ENCODE measurements at places on chromosomes 2 and 18. TPM values are rescaled to one million over a fixed set of nuclear protein-coding genes. Genes with fewer than 3 reads are reported as not detected.

DNA sequence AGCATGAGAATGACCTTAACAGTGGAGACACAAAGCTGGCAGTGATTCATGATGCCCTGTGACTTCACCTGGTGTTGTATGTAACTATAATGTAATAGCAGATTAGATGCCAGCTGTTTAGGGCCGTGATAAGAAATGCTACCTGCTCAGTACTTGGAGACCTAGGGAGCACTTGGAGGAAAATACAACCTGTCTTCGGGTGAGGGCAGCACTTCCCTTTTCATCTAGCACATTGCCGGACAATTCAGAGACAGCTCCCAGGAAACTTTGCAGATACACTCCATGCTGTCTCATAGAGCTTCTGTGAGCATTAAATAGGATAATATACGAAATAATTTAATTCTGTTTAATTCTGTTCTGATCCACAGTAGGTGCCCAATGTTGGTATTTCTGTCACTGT lies 668.5 kb downstream of the TSN start:
- H3K4me1 ChIP-seq: peaks cover 5% of the 10 kb centered on the region
- no peak for DNase-seq
- H3K4me3 ChIP-seq: no peak overlapping the region
- no peaks in the 10 kb centered on the region for H3K36me3 ChIP-seq

- no peaks in the 10 kb centered on the region for H3K4me1 ChIP-seq
- H3K27me3 ChIP-seq: no peaks in the 10 kb centered on the region
- no peaks in the 10 kb centered on the region for H3K36me3 ChIP-seq
- DNase-seq: no peak
- no peak overlapping the region for H3K27ac ChIP-seq
Measured at GRCh38 chr2:134027980-134028379, 225.9 kb upstream of the MGAT5 start.

- H3K27ac ChIP-seq: peak overlapping the region; percentile 94
- no peaks in the 10 kb centered on the region for H3K36me3 ChIP-seq
- no peaks in the 10 kb centered on the region for H3K27me3 ChIP-seq
- no peak overlapping the region for H3K4me3 ChIP-seq
Measured at GRCh38 chr18:27771571-27771970, 405.4 kb downstream of the CDH2 start.

DNA sequence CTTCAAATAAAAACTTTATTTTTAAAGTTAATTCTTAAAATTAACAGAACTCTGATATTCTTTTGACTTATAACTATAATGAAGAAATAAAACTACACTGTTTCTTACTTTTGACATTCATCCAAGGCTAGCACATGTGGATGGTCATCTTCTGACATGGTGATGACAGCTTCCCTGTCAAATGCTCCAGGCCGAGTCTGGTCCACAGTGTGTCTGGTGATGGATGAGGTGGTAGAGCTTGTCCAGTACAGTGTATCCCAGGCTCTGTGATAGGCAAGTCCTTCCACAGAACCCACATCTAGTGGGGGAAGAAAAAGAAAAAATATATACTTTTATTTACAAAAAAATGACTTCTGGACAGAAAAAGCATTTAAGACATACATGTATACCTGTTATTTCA lies 1529.5 kb downstream of the LRP1B start:
- H3K27ac ChIP-seq: no peak overlapping the region
- H3K4me1 ChIP-seq: no peaks in the 10 kb centered on the region
- DNase-seq: no peak
- no peaks in the 10 kb centered on the region for H3K27me3 ChIP-seq
- H3K36me3 ChIP-seq: no peaks in the 10 kb centered on the region
- H3K4me3 ChIP-seq: no peak overlapping the region

DNA sequence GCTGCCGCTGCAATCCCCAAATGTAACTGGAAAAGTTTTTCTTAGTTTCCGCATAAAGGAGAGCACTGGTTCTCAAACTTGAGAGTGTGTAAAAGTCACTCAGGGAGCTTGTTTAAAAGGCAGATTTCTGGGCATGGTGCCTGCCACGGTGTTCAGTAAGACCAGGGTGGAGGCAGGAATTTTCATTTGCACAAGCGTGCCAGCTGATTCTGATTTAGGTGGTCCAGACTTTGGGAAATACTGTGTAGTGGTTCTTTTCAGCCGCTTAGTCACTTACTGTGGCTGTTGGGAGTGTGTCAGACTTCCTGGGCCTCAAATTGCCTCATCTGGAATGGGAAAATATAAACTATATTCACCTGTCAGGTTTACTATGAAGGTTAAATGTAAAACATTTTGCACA lies 788 bp downstream of the ARMC9 start:
- no peaks in the 10 kb centered on the region for H3K27me3 ChIP-seq
- no peak overlapping the region for H3K27ac ChIP-seq
- peaks cover 34% of the 10 kb centered on the region for H3K4me1 ChIP-seq
- H3K4me3 ChIP-seq: peak overlapping the region; percentile 96

DNA sequence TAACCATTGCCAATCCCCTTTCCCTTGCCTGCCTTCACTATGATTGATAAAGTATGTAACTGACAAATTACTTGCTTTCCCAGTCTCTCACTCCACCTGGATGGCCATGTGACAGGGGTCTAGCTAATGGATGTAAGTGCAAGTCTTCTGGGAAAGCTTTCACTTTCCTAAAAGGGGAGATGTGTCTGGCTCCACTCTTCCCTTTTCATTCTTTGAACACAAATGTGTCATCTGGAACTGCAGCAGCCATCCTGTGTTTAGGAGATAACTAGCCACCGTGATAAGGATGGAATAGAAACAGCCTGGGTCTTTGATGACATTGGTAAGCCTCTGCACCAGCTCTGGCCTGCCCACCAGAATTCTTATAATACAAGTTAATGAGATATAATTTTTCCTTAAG lies 38.2 kb downstream of the SNRPD1 start:
- no peak overlapping the region for H3K4me3 ChIP-seq
- H3K27ac ChIP-seq: no peak overlapping the region
- H3K36me3 ChIP-seq: peaks cover 6% of the 10 kb centered on the region
- no peaks in the 10 kb centered on the region for H3K27me3 ChIP-seq
- no peak for DNase-seq

DNA sequence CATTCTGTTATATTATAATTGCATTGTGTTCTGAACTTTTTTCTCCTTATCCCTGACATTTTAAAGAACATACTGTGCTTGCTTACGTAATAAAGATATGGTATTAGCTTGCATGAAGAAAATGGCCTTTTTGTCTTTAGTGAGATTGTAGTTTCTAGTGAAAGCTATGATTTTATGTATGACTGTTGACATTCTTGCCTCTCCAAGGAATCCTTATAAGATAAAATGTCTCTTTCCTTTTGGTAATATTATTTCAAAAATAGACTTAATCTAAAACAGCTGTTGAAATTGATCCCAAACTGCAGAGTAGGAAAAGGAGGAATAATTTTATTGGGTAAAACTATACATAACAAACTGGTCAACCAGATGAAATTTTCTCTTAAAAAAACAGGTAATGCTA lies 40.8 kb upstream of the CCDC102B start:
- no peak overlapping the region for H3K27ac ChIP-seq
- no peaks in the 10 kb centered on the region for H3K4me1 ChIP-seq
- H3K27me3 ChIP-seq: no peaks in the 10 kb centered on the region
- DNase-seq: no peak
- no peak overlapping the region for H3K4me3 ChIP-seq

DNA sequence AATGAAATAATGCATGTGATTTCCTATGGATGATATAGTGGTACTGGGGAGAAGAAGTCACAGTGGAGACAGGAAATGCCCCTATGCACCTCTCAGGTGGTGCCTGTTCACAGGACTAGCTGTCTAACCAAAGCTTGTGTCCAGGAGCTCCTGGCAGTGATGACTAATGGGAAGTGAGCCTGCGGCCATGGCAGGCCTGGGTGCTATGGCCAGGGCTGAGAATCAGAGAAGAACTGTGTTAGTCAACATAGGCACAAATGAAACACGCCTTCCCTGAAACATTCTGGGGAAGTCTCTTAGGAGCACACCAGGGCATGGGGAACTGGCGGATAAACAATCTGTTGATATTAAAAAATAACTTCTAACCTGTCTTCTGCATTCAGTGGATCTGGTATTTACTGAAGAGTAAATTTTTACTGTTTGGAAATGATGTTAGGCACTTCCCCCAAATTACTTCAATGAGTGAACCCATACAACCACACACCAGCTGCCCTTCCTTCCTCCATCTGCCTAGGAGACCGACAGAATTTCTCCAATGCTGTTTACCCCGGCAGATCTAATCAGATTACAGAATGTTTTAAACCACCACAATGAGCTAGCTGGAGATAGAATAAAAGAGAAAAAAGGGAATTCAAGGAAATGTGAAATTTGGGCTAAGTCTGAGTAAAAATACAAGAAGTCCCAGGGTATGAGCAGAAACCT lies 67.4 kb downstream of the MEP1B start:
- H3K27me3 ChIP-seq: no peaks in the 10 kb centered on the region
- H3K4me1 ChIP-seq: peaks cover 10% of the 10 kb centered on the region
- H3K27ac ChIP-seq: no peak overlapping the region

DNA sequence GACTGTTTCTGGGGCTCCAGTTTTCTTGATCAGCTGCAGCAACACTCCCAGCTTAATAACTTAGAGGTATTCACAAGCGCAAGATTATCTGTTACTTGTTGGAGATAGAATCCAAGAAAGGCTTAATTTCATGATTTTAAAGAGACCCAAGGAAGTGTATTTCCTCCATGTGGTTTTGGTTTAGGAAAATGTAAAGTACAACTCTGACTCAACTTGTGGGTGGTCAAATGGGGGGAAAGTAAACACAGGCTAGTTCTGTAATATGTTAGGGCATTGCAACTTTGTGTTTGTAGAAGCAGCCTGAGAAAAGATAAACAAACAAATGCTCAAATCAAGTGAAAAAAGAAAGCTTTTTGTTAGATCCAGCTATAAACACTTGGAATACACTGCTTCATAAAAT lies 90.1 kb upstream of the COL3A1 start:
- no peak overlapping the region for H3K27ac ChIP-seq
- no peaks in the 10 kb centered on the region for H3K27me3 ChIP-seq
- H3K4me3 ChIP-seq: no peak overlapping the region
- no peaks in the 10 kb centered on the region for H3K4me1 ChIP-seq

GRCh38 chr18:28412521-28412920 lies 235.6 kb upstream of the CDH2 start:
- no peak for DNase-seq
- H3K27me3 ChIP-seq: no peaks in the 10 kb centered on the region
- H3K27ac ChIP-seq: no peak overlapping the region

The IL1RN gene
- not detected for total RNA-seq

The SDC1 gene
- total RNA-seq: 85.4 TPM

The CYP1B1 gene
- 17.5 TPM for total RNA-seq

The SLC4A5 gene
- 3.0 TPM for total RNA-seq

The KCNK3 gene
- total RNA-seq: 0.68 TPM

Measured in neural crest cell (in vitro differentiated cells).